Activated T-cell treated with anti-CD3 and anti-CD28 coated beads, Interleukin-2, amount 50 U/mL, for 72 hours (primary cell): ENCODE measurements at places on chromosomes 7 and 10.

DNA sequence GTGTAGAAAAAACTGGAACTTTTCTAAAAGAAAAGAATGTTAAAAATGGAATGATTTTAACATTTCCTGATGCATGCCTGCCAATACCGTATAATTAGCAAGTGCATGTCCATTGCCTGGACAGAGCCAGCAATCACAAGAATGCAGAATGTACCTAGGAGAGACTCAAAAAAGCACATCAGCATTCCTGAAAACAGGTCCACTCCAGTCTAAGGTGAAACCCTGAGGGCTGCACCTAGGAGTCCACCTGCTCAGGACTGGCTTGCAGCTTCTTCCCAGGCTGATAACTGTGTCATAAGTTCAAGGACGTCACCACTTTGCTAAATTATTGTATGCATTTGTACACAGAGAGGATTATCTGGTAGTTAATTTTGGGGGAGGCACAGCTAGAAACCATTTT is 5.4 kb downstream of the CCDC201 start:
- no peak overlapping the region for H3K4me3 ChIP-seq
- H3K27ac ChIP-seq, result no peak overlapping the region
- no peak for DNase-seq
- H3K27me3 ChIP-seq, result peaks cover 14% of the 10 kb centered on the region

- H3K4me1 ChIP-seq, result no peaks in the 10 kb centered on the region
- no peak for DNase-seq
- H3K4me3 ChIP-seq, result no peak overlapping the region
- no peaks in the 10 kb centered on the region for H3K27me3 ChIP-seq
- no peaks in the 10 kb centered on the region for H3K36me3 ChIP-seq
These were observed 145.3 kb downstream of the GLI3 start for GRCh38 chr7:42091461-42092291.

DNA sequence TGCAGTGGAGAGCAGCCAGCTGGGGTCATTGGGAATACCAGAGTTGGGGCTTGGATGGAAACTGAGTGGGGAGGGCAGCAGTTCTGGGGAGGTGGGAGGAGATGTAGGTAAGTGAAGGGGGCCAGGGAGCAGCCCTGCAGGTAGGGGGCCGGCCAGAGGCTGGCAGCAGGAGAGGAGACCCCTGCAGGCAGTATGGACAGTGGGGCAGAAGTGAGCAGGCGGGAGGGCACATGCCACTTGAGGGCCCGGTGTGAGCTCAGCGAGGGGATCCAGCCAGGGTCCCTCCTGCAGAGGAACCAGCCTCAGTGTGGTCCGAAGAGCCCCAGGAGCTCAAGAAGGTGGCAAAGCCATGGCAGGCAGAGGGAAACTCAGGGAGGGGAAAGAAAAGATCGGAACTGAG is 75.4 kb downstream of the WDR11 start:
- no peaks in the 10 kb centered on the region for H3K27me3 ChIP-seq
- no peaks in the 10 kb centered on the region for H3K4me1 ChIP-seq
- no peak overlapping the region for H3K27ac ChIP-seq
- no peak overlapping the region for H3K4me3 ChIP-seq
- H3K36me3 ChIP-seq, result no peaks in the 10 kb centered on the region

DNA sequence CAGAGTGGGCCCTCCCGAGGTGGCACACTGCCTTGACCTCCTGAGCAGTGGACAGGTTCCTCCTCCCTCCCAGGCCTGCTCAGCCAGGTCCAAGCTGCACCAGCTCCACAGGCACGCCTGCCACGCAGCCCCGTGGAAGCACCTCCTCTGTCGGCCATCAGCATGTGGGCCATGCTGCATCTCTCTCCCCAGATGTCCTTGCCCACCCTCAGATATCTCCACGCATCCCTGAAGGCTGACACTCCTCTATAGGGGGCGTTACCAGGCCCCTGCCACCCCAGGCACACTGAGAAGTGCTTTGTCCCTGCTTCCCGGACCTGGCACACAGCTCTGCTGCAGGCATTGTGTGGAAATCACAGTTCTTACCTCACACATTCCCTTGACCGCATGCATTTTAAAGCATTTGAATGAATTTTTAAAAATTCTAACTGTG is 598.5 kb downstream of the SDK1 start:
- no peaks in the 10 kb centered on the region for H3K36me3 ChIP-seq
- H3K27me3 ChIP-seq, result peaks cover 6% of the 10 kb centered on the region
- H3K4me3 ChIP-seq, result no peak overlapping the region
- DNase-seq, result no peak
- no peak overlapping the region for H3K27ac ChIP-seq
- H3K4me1 ChIP-seq, result peaks cover 11% of the 10 kb centered on the region

DNA sequence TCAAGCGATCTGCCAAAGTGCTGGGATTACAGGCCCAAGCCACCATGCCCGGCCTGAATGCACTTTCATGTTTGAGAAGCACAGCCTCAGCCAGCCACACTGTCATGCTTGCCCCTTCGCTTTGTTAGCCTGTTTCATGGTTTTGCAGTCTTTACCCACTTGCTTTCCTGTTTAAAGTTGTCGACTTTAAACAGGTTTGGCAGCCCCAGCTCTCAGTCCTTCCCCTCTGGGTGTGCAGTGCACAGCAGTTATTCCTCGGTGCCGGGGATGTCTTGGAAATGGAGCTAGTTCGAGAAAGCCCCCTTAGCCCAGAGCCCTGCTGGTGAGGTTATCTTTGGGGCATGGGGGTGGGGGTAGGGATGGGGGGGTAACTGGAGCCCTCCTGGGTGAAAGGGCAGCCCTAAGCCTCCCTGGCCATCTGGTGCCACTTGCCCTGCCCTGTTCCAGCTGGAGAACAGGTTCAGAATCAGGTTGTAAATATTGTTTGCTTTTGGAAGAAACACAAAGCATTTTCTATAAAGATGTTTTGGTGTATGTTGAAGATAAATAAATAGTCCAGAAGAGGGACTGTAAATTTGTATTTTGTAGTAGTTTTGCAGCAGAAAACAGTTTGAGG is 14.8 kb downstream of the TSPAN14 start:
- peak overlapping the region; percentile 84 for H3K4me3 ChIP-seq
- no peak for DNase-seq
- peaks cover 99% of the 10 kb centered on the region for H3K4me1 ChIP-seq
- peak overlapping the region; percentile 88 for H3K27ac ChIP-seq
- peaks cover 13% of the 10 kb centered on the region for H3K36me3 ChIP-seq

GRCh38 chr7:145696071-145696470 is 420.5 kb upstream of the CNTNAP2 start:
- peak overlapping the region; percentile 42 for H3K27ac ChIP-seq
- no peaks in the 10 kb centered on the region for H3K4me1 ChIP-seq
- no peaks in the 10 kb centered on the region for H3K36me3 ChIP-seq
- no peaks in the 10 kb centered on the region for H3K27me3 ChIP-seq

DNA sequence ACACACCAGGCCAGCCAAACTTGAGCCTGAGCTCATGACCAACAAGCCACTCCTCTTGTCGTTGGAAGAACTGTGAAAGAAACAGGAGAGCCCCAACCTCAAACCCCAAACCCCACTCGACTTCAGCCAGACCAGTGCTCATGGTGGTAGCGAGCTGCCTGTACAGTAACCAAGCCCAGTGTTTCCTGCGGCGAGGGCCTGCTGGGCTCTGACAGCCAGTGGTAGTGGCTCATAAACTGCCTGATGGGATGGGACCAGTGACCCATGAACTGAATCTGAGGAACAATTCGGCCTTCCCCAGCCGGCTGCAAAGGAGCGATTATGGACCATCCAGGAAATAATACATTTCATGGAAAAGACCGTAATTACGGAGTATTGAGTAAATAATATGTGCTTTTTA is 191.9 kb downstream of the RPS24 start:
- DNase-seq, result no peak
- no peak overlapping the region for H3K27ac ChIP-seq
- H3K36me3 ChIP-seq, result no peaks in the 10 kb centered on the region

GRCh38 chr10:75508239-75508813 is 76.9 kb downstream of the LRMDA start:
- no peaks in the 10 kb centered on the region for H3K4me1 ChIP-seq
- no peak overlapping the region for H3K27ac ChIP-seq
- no peak for DNase-seq
- H3K36me3 ChIP-seq, result no peaks in the 10 kb centered on the region

GRCh38 chr10:131244836-131245235 is 66.7 kb downstream of the TCERG1L start:
- H3K27ac ChIP-seq, result no peak overlapping the region
- peaks cover 14% of the 10 kb centered on the region for H3K27me3 ChIP-seq
- DNase-seq, result no peak
- no peaks in the 10 kb centered on the region for H3K4me1 ChIP-seq
- no peak overlapping the region for H3K4me3 ChIP-seq

DNA sequence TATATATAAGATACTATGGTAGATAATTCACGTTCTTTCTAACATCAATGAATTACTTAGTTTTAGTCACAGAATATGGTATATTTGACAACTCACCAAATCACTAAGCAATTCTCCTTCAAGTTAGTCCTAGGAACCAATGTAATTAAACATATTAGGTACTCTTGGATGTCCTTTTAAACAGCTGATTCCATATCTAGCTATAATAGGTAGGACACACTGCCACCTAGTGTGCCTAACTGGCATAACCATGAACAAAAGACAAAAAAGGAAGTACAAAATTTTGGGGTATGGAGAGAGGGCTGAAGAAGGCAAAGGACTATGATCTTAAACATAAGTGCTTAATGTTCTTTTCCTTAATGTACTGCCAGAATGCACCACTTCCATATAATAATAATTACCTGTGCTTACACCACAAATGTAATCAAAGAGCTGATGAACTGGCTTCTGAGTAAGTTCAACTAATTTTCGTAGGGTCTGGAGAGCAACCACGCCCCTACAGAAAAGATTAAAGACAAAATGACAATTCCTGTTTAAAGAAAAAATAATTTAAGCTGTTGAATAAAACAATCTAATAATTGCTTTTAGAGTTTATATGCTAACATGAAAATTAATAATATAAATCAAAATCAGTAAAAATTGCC is 28.7 kb downstream of the PNPLA8 start:
- peaks cover 5% of the 10 kb centered on the region for H3K4me1 ChIP-seq
- DNase-seq, result peak; percentile 43
- H3K27ac ChIP-seq, result no peak overlapping the region

- H3K4me1 ChIP-seq, result no peaks in the 10 kb centered on the region
- no peak overlapping the region for H3K27ac ChIP-seq
- DNase-seq, result no peak
- no peak overlapping the region for H3K4me3 ChIP-seq
- H3K27me3 ChIP-seq, result peaks cover 11% of the 10 kb centered on the region
These were observed 78.5 kb upstream of the LYZL1 start for GRCh38 chr10:29210266-29210868.

GRCh38 chr7:115274-115911 is 77.0 kb upstream of the FAM20C start:
- no peak for DNase-seq
- no peak overlapping the region for H3K4me3 ChIP-seq
- H3K27ac ChIP-seq, result no peak overlapping the region
- H3K36me3 ChIP-seq, result peaks cover 12% of the 10 kb centered on the region
- peaks cover 29% of the 10 kb centered on the region for H3K27me3 ChIP-seq

DNA sequence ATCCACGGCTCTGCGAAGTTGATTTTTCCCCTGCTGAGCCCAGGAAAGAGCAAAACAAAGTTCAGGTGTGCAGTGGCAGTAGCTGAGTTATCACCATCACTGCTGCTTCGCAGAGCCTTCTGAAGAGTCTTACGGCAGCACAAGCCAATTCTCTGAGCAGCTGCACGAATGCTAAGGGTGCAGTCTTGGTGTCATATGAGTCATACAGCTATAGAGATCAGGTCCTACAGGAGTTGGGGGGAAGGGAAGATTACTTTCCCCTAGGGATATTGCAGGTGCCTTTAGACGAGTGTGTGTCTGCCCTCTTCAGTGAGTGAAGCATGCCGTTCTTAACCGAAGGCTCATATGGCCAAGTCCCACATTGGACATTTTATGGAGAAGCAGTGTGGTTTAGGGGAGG is 227.8 kb downstream of the CELF2 start:
- no peak overlapping the region for H3K27ac ChIP-seq
- H3K4me1 ChIP-seq, result peaks cover 17% of the 10 kb centered on the region
- no peak for DNase-seq
- H3K36me3 ChIP-seq, result peaks cover 6% of the 10 kb centered on the region
- no peak overlapping the region for H3K4me3 ChIP-seq

GRCh38 chr10:99394761-99395386 is 35.5 kb downstream of the GOT1 start:
- DNase-seq, result no peak
- no peak overlapping the region for H3K27ac ChIP-seq
- H3K36me3 ChIP-seq, result no peaks in the 10 kb centered on the region
- peaks cover 10% of the 10 kb centered on the region for H3K4me1 ChIP-seq

- no peak for DNase-seq
- no peaks in the 10 kb centered on the region for H3K36me3 ChIP-seq
- no peaks in the 10 kb centered on the region for H3K27me3 ChIP-seq
- peaks cover 6% of the 10 kb centered on the region for H3K4me1 ChIP-seq
These were observed 24.3 kb downstream of the PRLHR start for GRCh38 chr10:118571123-118571522.

- H3K27ac ChIP-seq, result no peak overlapping the region
- no peaks in the 10 kb centered on the region for H3K36me3 ChIP-seq
- peaks cover 21% of the 10 kb centered on the region for H3K27me3 ChIP-seq
These were observed 105.4 kb downstream of the TCF7L2 start for GRCh38 chr10:113055458-113055857.

GRCh38 chr10:110110338-110110737 is 97.1 kb upstream of the MXI1 start:
- H3K27ac ChIP-seq, result peak overlapping the region; percentile 36
- H3K27me3 ChIP-seq, result no peaks in the 10 kb centered on the region
- DNase-seq, result no peak
- no peak overlapping the region for H3K4me3 ChIP-seq

GRCh38 chr7:35555934-35556333 is 139.0 kb downstream of the HERPUD2 start:
- H3K36me3 ChIP-seq, result no peaks in the 10 kb centered on the region
- no peak overlapping the region for H3K27ac ChIP-seq
- no peak for DNase-seq
- H3K4me1 ChIP-seq, result no peaks in the 10 kb centered on the region

- H3K27ac ChIP-seq, result no peak overlapping the region
- H3K4me3 ChIP-seq, result peak overlapping the region; percentile 61
- H3K27me3 ChIP-seq, result peaks cover 76% of the 10 kb centered on the region
- no peaks in the 10 kb centered on the region for H3K36me3 ChIP-seq
These were observed 173.9 kb upstream of the SP4 start for GRCh38 chr7:21253740-21254687.

GRCh38 chr10:36606234-36606839 is 519.1 kb upstream of the ANKRD30A start:
- no peak overlapping the region for H3K27ac ChIP-seq
- H3K4me3 ChIP-seq, result no peak overlapping the region
- no peaks in the 10 kb centered on the region for H3K36me3 ChIP-seq

DNA sequence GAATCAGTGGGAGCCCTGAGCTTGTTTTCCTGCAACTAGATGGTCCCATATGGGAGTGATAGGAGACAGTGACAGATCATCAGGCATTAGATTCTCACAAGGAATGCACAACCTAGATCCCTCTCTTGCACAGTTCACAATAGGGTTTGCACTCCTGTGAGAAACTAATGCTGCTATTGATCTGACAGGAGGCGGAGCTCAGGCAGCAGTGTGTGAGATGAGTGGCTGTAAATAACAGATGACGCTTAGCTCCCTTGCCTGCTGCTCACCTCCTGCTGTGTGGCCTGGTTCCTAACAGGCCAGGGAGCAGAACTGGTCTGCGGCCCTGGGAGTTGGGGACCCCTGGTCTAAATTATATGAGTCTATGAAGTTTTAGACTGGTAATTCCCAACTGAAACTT is 3.9 kb downstream of the MIOS start:
- H3K4me1 ChIP-seq, result peaks cover 41% of the 10 kb centered on the region
- H3K27ac ChIP-seq, result no peak overlapping the region
- H3K27me3 ChIP-seq, result no peaks in the 10 kb centered on the region
